Hematopoietic multipotent progenitor cell (in vitro differentiated cells): ENCODE measurements at places on chromosomes 7 and 10.
A peak's percentile ranks its signal among the peaks of the same experiment; 100 is the strongest.

DNA sequence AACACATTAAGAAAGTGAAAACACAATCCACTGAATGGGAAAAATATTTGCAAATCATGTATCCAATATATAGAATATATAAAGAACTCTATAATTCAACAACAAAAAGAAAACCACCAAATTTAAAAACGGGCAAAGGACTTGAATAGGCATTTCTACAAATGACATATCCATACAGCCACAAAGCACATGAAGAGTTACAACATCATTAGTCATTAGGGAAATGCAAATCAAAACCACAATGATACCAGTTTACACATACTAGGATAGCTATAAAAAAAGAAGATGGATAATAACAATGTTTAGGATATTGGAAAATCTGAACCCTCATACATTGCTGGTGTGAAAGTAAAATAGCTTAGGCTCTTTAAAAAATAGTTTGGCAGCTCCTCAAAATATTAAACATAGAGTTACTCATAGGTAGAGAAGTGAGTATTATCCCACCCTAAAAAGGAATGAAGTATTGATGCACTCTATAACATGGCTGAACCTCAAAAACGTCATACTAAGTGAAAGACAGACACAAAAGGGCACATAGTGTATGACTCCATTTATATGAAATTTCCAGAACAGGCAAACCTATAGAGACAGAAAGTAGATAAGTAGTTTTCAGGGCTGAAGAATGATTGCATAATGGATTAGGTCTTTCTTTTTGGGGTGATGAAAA, 4.5 kb downstream of the ZPBP start:
- no peak for DNase-seq

GRCh38 chr10:31129271-31129670, 97.6 kb upstream of the ZNF438 start:
- peak; percentile 77 for DNase-seq

DNA sequence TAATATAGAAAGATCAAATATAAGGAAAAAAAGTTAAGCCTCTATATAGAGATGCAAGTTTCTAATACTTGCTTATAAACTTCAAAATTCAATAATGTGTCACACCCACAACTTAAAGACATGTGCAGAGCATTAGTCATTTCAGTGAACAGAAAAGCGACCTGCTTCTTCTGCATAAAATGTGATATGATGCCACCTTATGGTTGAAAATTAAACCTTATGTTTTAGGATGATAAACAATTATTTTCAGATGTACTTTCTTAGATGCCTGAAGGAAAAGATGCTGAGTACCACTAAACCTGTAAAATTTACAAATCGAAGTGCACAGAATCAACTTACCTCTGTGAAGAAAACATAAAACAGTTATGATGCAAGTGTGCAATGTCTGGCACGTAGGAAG, 96.0 kb downstream of the MTERF1 start:
- DNase-seq, result no peak

DNA sequence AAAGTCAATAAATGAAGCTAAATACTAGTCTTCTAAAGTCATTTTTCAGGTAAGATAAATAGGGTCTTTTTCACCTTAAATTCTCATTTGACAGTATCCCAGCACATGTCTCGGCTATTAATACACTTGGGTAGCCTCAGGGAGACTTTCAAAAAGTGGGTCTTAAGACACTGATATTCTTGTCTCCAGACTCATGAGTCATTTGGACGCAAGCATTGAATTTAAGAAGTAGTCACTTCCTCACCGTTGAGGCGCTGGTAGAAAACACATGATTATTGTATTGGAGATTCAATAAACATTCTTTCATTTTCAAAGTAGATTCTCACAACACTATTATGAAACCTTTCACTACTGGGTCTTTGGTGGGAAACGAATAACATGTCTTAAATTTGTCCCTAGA, 108.9 kb upstream of the SP8 start:
- no peak for DNase-seq

- DNase-seq, result no peak
Observed at GRCh38 chr10:310976-311639, 175.9 kb downstream of the ZMYND11 start.

- DNase-seq, result peak; percentile 62
Observed at GRCh38 chr7:6436385-6436685, 11.4 kb downstream of the DAGLB start.

- DNase-seq, result no peak
Observed at GRCh38 chr10:126476246-126476645, 88.0 kb upstream of the ADAM12 start.

DNA sequence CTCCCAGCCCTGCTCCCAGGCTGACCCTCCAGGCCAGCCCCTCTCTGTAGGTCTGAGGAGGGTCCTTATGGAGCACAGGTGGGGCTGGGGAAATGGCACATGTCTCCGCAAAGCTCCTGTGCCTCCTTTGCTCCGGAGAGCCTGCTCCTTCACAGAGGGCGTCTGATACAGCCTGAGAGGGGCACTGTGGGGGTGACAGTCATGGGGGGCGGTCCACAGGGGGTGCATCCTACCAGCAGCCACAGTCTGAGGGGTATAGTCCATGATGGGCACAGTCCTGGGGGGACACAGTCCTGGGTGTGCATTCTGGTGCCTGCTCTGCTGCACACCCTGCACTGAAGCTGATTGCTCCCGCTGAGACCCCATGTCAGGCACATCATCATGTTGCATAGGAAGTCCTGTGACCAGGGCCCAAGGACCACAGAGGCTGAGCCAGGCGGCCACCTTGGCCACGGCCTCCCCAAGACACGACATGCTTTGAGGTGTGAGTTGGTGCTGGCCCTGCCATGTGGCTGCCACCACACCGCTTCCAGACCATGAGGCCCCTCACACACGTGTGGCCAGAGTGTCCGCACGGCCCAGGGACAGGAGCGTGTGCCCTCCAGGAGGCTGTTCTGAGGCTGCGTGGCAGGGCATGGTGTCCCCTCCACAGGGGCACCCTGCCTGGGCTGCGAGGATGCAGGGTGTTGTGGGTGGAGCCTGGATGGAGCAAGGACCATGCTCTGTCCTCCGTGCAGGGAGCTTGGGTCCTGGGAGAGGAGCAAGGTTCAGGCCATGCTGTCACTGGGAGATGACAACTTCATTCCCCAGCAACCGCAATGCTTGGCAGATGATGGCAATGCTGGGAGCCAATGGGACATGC, 59.2 kb downstream of the PWWP2B start:
- no peak for DNase-seq

DNA sequence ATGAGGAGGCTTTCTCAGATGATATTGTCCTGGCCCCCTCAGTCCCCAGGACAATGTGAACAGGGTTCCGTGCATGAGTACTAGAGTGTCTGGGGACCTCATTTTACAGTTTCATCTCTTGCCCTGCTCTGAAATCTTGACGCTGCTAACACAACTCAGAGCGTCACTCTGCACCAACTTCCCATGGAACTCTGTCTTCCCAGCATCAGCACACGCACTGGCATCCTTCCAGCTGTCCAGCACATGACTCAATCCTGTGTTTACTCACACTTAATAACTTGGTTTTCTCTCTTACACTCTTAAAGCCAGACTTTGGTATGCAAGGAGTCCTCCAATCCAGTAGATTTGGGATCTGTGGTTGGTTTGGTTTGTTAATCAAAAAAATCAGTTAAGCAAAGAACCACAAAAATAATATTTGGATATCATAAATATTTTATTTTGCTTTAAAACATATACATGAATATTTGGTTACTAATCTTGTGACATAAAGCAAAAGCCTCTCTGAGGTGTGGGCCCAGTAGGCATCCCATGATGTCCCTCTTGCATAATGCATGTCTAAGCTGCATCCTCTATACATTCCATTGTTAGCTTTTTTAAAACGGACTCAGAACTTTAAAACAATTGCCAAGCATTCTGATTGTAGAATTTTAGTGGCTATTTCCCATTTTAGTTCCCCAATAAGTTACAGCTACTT, 131.0 kb downstream of the CXCL12 start:
- no peak for DNase-seq

DNA sequence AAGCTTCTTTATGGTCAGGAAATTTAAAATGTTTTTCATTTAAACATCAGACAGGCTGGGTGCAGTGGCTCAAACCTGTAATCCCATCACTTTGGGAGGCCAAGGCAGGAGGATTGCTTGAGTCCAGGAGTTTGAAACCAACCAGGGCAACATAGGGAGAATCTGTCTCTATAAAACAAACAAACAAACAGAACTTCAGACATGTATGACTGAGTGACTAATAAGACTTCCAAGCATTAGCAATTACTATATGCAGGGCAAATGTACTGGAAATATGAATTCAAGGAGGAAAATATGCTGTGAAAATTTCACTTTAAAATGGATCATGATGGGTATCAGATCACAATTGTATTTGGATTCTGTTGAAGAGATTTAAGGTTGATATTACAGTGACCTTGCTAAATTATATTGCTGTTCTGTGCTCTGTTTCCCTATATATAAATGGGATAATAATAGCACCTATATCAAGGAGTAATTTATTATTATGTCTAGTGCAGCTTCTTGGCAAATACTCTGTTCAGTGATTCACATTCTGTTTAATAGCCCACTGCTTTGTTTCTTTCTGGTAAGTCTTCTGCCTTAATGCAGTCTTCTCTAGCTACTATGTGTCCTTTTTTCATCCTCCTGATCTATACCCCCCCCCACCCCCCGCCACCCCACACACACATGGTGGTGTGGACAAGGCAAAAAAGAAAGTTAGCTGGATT, 36.2 kb downstream of the BMPR1A start:
- no peak for DNase-seq

DNA sequence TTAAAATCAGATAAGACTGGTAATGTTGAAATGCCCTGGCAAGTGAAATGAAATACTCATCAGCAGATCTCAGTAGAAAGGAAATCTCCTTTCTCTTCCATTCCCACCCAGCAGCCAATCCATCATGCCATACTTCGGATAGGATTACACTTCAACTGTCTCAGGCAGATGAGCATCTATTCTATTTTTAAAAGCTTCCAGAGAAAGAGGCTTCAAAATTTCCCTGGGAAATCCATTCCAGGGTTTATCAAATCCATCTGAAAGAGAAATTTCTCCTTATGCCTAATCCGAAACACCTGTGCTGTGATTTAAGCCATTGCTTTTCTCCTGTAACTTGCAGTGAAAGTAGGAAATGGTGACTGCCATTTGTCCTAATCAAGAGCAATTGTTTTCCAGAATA, 60.4 kb upstream of the RAPGEF5 start:
- DNase-seq, result no peak

DNA sequence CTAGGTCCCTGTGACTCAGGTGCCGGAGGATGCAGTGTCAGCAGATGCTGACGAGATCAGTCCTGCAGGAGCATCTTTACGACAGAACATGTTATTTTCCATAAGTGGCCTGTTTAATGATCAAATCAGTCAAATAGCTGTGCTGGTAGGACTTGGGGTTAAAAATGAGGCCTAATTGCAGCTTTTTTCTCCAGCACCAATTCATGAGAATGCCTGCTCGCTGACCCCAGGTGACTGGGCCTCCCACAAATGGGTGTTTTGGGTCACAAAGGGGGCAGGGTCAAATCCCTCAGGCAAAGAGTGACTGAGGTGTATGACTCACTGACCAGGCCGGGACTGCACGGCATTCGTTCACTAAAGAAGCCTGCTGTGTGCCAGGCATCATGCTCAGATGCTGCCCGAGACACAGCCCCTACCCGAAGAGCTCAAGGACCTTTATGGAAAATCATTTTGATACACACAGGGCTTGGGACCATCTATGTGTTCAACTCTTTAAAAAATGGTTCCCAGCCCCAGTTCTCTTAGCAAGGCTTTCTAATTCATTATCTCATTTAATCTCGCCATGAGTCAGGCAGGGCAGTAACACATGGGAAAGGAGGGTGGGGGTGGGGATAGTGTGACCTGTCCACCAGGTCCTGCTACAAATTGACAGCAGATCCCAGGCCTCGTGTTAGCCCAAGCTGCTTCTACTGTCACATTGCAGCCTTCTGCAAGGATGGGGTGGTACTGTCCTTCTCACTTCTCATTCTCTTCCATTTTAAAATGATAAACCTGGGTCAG, 21.1 kb downstream of the ZNF775 start:
- no peak for DNase-seq

- DNase-seq, result no peak
Observed at GRCh38 chr10:95850791-95851190, 57.0 kb upstream of the CC2D2B start.

DNA sequence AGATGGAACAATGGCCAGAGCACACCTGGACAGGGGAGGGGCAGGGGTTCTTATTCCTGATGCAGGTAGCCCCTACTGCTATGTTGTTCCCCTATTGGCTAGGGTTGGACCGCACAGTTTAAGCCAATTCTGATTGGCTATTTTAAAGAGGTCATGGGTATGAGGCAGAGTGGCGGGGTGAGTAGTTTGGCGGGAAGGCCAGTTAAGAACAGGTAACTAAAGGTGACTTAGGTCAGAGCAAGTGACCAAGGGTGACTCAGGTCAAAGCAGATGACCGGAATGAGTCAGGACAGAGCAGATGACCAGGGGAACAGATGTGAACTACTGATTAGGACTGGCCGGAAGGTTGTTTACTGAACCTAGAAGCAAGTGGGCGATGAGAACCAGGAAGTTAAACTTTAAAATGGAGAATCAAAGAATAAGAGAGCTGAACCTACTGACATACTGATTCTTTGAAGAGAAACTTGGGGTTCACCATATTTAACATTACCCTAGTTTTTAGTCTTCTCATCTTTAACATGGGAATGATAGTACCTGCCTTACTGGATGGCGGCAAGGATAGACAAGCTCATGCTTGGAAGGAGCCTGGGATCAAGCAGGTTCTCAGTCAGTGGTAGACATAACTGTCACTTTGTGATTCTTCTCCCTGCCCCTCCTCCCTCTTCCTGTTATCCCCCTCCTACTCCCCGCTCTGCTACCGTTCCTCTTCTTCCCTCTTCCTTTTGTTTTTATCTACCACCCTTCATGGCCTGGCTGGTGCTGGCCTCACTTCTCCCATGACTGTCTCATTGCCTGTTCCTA, 55.0 kb downstream of the CCNY start:
- no peak for DNase-seq

DNA sequence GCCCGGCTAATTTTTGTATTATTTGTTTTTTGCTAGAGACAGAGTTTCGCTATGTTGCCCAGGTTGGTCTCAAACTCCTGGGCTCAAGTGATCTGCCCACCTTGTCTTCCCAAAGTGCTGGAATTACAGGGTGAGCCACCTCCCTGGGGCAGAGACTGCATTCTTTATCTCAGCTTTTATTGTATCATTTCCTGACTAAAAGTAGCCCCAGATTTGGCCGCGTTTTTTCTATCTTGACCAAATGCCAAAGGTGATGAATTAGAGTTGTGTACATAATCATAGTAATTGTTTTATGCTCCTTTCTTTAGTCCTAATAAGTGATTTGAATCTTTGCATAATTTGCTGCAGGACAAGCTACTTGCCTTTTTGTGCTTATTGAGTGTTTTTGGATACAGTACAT, 3.1 kb upstream of the SMNDC1 start:
- no peak for DNase-seq

GRCh38 chr10:3954615-3955014, 169.6 kb upstream of the KLF6 start:
- DNase-seq, result no peak

DNA sequence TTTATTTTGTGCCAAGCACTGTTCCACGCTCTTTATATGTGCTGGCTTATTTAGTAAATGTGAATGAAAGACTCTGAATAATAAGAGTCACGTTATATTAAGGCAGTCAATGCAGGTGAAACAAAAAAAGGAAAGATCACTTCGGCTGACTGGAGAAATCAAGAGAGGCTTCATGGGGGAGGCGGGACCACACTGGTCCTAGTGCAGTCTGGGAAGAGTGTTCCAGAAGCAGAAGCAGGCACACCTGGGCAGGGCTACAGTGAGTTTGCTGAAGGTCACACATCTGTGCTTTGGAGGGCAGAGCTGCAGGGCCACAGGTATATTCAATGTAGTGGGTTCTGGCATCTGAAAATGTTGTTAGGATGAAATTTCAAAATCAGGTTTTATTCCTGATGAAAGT, 176.9 kb downstream of the PLXNA4 start:
- no peak for DNase-seq

GRCh38 chr7:20793694-20794394, 7.2 kb upstream of the SP8 start:
- peak; percentile 35 for DNase-seq
